ENCODE measurements at places on chromosomes 5 and 9.
A peak's percentile ranks its signal among the peaks of the same experiment; 100 is the strongest.

- DNase-seq = no peak
Measured at GRCh38 chr9:642014-642413, 199.5 kb upstream of the DMRT1 start.

GRCh38 chr9:93619272-93619775, 42.9 kb downstream of the PHF2 start:
- no peak for DNase-seq

DNA sequence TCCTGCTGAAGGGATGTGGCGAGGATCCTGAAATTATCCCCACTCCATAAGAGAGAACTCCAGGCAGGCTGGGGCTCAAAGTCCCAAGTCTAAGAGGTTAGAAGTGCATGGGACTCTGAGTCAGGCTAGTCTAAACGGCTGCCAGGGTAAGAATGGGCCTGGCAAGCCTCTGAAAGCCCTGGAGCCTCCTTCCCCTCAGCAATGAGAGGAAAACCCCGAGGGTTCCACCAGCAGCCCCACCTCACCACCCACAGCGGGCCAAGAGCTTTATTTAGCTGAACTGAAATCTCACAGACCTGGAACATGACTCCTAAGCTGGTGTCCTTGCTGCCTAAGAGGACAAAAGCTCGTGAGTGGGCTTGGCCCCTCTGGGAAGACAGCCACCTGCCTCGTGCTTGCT, 135.5 kb downstream of the SEC61B start:
- DNase-seq = no peak

DNA sequence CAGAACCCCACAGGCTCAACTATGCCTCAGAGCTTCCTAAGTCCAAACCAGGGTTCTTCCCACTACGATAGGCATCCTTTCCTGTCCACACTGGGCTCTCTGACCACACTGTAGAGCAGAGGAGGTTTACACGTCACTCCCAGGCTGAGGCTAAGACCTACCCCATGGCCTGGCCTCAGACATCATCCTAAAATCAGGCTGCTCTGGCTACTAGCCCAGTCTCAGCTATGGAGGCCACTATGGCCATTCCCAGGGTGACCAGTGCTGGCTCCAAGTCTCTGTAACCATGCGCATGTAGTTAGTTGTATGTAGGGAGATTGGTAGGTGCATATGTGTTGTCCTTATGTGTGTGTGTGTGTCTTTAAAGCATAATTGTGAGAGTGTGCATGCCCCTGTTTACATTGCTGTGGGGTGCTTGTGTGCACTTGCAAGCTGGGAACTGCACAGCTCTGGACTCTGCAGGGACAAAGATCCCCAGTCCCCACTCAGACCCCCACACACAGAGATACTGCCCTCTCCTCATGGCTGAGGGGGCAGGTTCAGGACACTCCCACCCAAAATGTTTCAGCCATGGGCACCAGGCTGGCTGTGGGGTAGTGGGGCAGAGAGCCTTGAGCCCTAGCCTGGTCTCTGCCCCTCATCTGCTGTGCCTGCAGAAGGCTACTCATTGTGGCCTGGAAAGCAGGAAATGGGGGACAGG, 12.3 kb downstream of the PDLIM4 start:
- no peak for DNase-seq

DNA sequence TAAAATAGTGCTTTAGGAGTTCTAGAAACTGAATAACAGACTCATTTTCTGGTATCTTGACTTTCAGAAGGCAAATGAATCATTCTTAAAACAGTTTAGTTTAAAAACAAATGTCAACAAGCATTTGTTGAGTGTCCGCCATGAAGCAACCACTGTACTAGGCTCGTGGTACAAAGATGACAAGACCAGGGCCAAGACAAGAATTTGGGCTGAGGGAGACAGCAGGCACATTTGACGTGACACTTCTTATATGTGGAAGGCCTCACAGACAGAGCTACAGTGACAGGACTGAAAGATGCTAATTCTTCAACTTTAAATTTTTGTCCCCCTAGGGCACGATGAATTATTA, 14.4 kb upstream of the ZNF131 start:
- no peak for DNase-seq

GRCh38 chr5:71949772-71950171, 157.5 kb upstream of the MAP1B start:
- DNase-seq = no peak

- no peak for DNase-seq
Measured at GRCh38 chr9:34551751-34552605, 29.2 kb upstream of the ENHO start.

DNA sequence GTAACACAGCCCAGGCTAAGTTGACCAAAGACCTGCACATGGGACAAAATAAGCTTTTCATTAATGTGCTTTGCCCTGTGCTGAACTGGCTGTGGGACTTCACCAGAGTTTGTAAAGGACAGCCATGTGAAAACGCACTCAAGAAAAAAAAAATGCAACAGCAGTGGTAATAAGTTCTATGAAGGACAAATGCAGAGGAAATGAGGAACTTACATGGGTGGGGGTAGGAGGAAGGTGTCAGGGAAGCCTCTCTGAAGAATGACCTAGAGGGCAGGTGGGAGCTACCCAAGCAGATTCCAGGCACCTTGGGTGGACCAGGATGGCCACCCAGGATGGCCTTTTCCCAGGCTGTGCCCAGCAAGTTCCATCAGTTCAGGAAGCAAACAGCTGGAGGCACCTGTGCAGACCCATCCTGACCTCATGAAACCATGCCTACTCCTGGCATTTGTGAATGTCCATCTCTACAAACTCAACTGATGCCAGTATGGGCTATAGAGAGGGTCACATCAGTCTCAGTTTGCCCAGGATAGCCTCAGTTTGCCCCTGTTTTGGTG, 6.7 kb upstream of the PHF2 start:
- DNase-seq = no peak

- no peak for DNase-seq
Measured at GRCh38 chr9:108239696-108240321, 616.0 kb downstream of the ACTL7B start.

DNA sequence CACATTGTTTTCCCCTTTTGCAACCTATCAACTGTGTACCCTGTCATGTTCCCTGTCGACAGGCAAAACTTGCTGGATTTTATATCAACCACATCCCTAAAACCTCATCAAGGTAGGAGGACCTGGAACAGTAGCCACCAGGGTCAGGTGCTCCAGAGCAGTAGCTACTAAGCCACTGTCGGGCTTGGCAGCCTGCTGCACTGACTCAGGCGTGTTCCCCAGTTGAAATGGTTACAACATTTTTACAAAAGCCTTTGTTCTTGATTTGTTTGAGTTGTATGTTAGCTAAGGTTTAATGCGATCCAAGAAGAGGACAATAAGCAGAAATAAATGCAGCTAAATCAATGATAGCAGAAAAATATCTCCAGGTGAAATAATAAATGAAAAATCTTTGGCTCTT, 407.4 kb upstream of the TLE4 start:
- DNase-seq = no peak

DNA sequence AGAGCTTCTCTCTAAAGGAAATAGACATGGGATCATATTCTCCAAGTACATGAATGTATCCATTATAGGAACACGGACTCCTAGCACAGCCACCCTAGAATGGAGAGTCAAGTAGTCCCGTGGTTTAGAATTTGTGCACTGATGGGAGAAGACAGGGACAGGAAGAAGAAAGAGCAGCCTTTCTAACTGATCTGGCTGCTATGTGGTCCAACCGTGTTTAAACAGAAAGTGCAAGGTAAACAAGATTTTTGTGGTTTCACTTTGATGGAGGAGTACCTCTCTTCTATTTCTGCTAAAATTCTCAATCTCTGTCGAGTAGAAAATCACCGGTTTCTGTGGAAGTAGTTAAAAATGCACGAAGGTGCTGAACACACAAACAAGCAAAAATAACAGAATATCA, 171.3 kb downstream of the ST8SIA4 start:
- DNase-seq = peak; percentile 15

DNA sequence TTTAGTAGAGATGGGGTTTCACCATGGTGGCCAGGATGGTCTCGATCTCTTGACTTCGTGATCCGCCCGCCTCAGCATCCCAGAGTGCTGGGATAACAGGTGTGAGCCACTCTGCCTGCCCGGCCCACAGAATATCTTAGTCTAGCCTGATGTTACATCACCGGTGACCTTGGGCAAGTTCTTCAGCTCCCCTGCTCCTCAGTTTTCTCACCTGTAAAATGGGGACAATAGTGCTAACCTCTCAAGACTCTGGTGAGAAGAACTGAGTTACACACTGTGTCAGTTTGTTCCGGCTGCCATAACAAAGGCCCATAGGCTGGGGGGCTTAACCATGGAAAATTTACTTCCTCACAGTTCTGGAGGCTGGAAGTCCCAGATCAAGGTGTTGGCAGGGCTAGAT, 12.5 kb upstream of the HABP4 start:
- DNase-seq = no peak

GRCh38 chr5:149702934-149703646, 27.0 kb upstream of the PPARGC1B start:
- DNase-seq = no peak

DNA sequence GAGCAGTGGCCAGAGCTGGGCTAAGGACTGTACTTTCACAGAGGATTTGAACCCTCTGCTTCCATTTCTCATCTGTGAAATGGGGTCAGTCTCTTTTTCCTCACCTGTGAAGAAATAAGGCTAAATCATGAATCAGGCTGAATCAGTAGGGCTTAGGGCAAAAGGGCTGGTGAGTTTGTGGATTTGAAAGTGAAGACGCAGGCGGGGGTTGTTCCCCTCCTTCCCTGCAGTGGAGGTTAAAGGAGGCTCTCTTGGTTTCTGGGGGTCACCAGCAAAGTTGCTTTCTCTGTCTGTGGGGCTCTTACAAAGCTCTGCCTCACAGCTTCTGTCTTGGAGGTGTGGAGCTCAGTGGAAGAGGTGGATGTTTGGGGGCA, 17.6 kb upstream of the NDST1 start:
- DNase-seq = no peak

- DNase-seq = no peak
Measured at GRCh38 chr5:111853748-111854147, 96.8 kb upstream of the NREP start.

GRCh38 chr9:134223091-134223490, 58.7 kb upstream of the RNU6ATAC start:
- no peak for DNase-seq

- peak; percentile 62 for DNase-seq
Measured at GRCh38 chr5:134905246-134905996, 490 bp downstream of the PCBD2 start.

DNA sequence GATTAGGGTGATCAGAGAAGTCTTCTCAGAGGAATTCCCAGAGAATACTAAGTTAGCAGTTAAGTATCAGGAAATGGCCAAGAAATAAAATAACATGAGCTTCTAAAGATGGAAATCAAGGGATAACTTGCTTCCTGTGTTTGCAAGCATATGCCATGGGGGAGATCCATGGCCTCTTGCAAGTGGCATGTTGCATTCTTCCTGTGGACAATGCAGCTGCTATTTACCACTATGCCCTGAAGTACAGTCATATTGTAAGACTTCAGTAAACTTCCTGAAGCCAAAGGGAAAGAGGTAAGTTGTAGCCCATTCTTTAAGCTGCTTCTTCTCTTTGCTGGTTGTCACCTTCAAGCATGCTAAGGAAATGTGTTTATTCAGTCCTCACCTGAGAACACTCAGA, 154.7 kb upstream of the RUSC2 start:
- DNase-seq = no peak

GRCh38 chr5:177023303-177023664, 788 bp downstream of the ZNF346 start:
- no peak for DNase-seq

DNA sequence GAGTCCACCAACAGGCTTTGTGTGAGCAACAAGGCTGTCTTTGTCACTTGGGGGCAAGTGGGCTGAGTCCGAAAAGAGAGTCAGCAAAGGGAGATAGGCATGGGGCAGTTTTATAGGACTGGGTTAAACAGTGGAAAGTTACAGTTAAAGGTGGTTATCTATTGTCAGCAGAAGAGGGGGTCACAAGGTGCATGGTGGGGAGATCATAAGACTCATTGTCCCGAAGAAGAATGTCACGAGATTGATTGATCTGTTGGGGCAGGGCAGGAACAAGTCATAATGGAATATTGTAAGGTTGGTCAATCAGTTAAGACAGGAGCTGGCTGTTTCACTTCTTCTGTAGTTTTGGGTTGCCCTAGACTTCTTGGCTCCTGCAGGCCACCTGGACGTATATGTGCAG, 7.6 kb upstream of the HMGCS1 start:
- no peak for DNase-seq

- DNase-seq = no peak
Measured at GRCh38 chr9:17171309-17172094, 36.7 kb downstream of the CNTLN start.

DNA sequence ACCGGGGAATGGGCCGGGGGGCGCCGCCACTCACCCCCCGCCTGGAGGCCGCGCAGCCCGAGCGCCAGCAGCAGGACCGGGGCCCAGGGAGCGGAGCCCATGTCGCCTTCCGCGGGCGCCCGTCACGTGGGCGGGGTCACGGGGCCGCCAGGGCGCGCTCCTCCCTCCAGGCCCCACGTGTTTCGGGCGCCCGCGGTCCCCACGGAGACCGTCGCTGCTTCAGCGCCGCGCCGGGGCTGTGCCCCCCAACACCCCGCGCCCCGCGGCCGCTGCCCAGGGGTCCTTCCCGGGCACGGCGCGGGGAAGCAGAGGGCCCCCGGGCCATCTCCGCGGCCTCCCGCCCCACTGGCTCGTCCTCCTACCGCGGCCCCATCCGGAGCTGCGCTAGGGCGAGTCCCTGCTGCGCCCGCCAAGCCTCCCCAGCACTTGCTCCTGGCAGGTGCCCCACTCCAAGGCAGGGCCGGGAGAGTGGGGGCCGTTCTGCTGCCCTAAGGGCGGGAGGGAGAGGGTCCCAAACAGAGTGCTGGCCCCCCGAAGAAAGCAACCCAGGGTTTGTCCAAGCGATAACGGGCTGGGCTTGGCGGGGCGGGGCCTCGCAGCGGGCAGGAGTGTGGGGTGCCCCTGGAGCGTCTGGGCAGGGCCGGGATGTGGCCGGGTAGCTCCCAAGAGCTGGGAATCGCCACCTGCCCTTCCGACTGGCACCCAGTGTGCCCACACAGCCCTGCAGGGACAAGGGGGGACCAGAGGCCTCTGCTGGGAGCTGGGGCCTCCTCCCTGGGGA, at the start of gene DPP7:
Gene DPP7 (minus strand): TSS at position 121 of the 781 bp plus-strand sequence. CDS start 20 bp downstream, at position 101.
- DNase-seq = peak; percentile 61

- peak; percentile 42 for DNase-seq
Measured at GRCh38 chr5:66230551-66230950, 86.5 kb downstream of the SREK1 start.

- DNase-seq = no peak
Measured at GRCh38 chr9:116501871-116502270, 185.2 kb upstream of the TRIM32 start.

DNA sequence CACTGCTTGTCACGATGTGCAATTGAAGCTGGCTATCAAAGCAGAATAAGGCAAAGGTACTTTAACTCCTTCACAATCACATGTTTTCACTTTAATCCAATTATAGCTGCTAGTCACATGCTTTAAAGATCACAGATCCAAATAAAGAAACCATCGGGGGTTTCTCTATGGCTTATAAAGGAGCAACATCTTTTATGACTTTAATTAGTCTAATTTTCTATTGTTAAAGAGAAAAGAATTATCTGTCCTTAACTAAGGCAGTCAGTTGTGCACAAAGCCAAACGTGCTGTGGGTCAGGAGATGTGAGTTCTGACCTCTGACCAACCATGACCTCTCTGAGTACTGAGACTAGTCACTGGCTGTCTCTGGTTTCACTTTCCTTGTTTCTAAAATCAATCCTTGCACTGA, 561.1 kb downstream of the RAB3C start:
- no peak for DNase-seq

All from NCI-H774 (cell line).